Myocyte (in vitro differentiated cells): ENCODE measurements at places on chromosomes 4 and X.
A peak's percentile ranks its signal among the peaks of the same experiment; 100 is the strongest.

DNA sequence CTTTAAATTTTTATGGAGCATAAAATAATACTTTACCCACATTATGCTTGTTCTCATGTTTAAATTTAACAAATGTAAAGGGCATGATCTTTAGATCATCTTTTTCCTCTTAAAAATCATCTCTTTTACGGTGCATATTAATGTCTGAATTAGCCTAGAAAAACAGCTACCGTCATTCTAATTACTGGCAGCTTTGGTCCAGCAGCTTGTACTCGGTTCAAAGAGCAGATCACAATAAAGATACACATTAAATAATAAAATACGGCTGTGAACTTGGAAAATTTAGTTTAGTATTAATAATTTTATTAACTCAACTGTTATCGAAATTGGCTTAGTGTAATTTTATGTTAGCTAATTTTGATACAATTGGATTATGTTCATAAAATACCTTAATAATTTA, 19.1 kb downstream of the CCSER1 start:
- no peak for DNase-seq

GRCh38 chr4:143251779-143252178, 67.1 kb downstream of the USP38 start:
- no peak for DNase-seq

- no peak for DNase-seq
Observed at GRCh38 chr4:84651499-84651898, 68.6 kb downstream of the CDS1 start.

DNA sequence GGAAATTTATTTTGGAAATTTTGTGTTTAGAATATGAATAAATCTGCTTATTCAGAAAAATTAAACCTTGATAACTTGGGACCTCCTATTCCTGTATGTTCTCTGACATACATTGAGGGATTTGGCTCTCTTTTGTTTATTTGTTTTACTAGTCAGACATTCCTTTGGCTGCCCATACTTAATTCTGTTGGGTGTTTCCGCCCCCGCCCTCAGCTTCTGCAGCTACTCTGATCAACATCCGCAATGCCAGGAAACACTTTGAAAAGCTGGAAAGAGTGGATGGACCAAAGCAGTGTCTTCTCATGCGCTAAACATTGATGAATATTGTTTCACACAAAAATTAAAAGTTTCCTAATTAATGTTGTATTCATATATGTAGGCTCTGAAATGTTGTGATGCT, 40.5 kb downstream of the RRAGB start:
- DNase-seq, result no peak

- peak; percentile 9 for DNase-seq
Observed at GRCh38 chr4:6071959-6072720, 53.9 kb upstream of the C4orf50 start.

DNA sequence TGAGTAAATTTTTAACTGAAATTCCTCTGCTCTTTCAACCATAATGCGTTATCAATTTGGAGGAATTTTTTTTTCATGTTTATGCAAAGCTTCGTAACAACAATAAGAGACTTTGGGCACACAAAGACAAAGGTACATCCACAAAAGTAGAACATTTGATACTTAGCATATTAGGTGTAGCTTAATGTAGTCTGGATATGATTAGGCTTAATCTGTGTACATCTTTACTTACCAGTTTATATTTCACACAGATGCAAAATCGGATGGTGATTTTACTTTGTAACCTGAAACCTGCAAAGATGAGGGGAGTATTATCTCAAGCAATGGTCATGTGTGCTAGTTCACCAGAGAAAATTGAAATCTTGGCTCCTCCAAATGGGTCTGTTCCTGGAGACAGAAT, 20.3 kb downstream of the AIMP1 start:
- DNase-seq, result no peak

GRCh38 chr4:111066447-111066846, 443.6 kb upstream of the PITX2 start:
- DNase-seq, result peak; percentile 2

GRCh38 chr4:5409972-5410618, 298.3 kb downstream of the EVC2 start:
- DNase-seq, result peak; percentile 3
